Foreskin fibroblast (primary cell): ENCODE measurements at places on chromosomes 6 and 20.

DNA sequence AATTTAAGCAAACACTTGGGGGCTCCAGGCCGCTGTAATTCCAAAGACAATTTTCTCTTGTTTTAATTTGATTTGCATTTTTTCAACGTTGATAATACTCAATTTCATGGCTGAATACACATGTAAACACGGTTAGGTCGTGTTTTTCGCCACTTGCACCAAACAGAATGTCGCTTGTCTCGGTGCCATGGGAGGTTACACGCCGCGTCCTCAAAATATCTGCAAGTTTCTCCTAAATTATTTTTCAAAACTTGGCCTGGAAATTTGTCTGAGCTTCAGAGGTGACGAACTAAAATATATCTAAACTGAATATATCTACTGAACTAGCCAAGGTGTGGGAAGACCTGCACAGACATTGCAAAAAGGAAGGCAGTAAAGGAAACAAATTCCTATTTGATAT, 15.0 kb downstream of the FOXA2 start:
- no peak for DNase-seq

DNA sequence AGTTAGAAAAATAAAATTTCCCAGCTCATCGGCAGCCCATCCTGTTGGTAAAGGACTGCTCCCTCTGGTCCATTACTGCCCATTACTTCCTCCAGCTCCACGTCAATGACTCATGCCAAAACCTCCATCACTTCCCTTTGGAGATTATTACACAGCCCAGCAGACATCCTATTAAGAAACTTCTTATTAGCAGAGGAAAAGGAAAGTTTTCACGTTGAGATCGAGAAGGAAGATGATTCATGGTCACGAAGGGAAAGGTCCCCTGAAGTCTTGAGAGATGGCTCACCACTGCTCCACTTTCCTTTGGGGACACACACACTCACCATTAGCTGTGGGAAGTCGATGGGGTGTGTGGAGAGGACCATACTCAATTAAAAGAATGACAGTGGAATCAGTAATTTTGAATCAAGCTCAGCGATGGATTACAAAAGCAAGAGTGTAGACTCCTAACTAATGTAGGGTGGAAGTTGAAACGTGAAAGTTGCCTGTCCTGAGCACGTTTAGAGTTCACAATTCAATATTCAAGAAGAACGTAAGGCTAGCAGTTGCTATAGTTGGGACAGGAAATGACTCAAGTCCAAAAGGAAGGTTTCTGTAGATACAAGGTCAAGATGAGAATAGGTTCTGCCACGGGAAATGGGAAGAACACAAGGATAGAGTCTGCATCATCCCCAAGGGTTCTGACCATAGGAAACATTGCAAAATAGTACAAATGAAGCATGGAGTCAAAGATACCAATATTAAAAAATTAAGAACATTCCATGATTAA, 21.6 kb downstream of the SASH1 start:
- DNase-seq = peak; percentile 76

GRCh38 chr20:57256908-57257307, 9.5 kb downstream of the BMP7 start:
- no peak for DNase-seq

DNA sequence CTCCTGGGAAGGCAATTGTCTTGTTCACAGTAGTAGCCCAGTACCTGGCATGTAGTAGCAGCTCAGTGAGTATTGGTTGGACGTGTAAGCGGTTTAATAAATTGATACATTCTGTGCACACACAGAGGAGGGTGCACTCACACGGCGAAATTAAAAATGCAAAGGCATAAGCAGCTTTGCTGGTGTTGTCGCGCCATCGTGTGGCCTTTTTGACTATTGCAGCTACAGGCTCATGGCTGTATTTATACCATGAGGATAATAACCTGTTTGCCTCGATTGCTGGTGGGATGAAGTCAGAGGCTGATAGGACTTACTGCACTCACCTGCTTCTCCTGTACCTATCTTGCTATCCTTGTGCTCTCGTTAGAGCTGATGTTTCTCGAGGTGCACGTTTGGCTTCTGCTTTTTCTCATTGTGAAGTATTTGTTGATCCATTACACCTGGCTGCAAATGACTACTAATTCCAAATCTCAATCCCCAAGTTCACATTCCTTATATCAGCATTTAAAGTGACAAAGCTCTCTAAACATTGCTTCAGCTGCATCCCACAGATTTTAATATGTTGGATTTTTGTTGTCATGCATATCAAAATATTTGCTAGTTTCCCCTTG, 61.5 kb downstream of the TBXT start:
- peak; percentile 61 for DNase-seq

DNA sequence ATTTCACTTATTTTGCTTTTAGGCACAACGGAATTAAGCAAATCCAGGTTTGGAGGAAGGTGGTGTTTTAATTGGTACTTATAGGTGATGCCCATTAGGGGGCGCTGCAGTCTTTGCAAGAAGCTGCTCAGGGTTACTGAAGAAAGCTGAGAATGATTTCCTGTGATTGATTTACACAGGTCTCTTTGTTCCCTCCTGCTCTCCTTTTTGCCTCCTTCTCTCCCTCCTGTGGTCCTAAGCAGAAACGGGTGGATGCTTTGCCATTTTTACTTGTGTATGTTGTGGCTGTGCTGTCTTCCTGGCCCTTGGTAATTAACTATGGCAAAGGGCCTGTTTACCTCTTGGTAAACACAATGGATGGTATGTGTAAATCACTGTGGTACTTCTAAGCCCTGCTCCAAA, 97.8 kb downstream of the ANKS1A start:
- peak; percentile 90 for DNase-seq

GRCh38 chr20:21024420-21024819, 81.7 kb downstream of the LINC00237 start:
- no peak for DNase-seq

GRCh38 chr6:47360388-47360787, 50.7 kb upstream of the TNFRSF21 start:
- no peak for DNase-seq

GRCh38 chr20:17465236-17465635, 65.9 kb downstream of the BFSP1 start:
- no peak for DNase-seq

GRCh38 chr20:58407201-58407873, 18.3 kb downstream of the VAPB start:
- DNase-seq = no peak

DNA sequence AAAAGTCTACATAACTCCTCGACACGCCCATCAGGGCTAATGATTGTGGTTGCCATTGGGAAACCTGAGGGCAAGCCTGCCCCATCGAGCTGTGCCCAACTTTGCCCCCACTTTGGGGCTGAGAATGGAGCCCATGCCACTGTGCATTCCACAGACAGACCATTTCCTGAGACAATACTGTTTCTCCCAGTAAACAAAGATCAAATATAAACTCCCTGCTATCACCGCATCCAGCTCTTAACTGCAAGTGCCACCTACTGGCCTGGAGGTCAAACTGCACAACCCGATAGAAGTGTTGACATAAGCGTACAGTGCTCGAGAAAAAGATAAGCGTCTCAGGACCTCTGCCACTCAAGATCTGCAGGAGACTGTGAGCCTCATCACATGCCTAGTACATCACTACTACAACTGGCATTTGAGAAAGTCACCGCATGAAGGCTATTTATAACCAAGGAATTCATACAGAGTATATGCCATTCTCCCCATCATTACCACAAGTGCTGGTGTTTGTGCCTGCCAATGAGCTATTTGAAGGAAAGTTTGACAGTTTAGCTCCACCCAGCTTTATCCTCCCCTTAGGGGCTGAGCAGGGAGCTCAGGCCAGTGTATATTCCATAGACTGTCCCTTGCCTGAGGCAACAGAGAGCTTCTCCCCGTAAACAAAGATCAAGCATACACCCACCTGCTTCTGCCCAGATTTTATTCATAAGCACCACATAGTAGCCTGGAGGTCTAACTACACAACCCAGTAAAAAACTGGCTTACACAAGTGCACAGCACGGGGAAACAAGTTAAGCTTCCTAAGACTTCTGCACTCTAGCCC, 4.5 kb upstream of the DEFB126 start:
- DNase-seq = no peak

DNA sequence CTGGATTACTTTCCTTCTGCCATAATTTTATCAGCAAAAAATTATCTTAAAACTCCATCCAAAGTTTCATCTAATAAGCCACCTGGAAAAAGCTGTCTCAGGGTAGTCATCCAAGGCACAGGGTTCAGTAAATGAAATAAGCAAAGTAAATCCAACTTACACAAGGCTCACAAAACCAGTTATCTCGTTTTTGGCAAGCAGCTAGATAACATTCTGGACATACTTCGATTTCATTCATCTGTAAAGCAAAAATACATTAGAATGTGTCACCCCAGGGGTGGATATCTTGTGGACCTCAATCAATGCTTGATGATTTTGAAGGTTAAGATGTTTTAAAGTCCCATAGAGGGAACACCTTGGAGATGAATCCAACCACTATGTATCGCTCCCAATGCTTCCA, 73.1 kb downstream of the ZMYND8 start:
- DNase-seq = no peak

DNA sequence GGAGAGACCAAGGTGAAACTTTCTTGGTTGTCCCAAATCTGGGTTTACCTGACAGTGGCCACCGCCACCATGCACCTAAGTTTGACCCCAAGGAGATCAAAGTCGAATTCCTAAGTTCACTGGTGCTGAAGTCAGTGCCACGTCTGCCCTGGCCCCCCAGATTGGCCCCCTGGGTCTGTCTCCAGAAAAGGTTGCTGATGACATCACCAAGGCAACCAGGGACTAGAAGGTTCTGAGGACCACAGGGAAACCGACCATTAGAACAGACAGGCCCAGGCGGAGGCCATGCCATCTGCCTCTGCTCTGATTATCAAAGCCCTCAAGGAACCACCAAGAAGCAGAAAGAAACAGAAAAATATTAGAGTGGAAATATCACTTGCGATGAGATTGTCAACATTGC, 91.2 kb downstream of the DLL1 start:
- DNase-seq = no peak

GRCh38 chr6:159540152-159540551, 152.9 kb downstream of the SOD2 start:
- DNase-seq = no peak

- DNase-seq = peak; percentile 76
Observed at GRCh38 chr6:47134476-47135189, 92.5 kb upstream of the ADGRF1 start.

GRCh38 chr20:3553663-3554062, 82.8 kb downstream of the ATRN start:
- no peak for DNase-seq

- DNase-seq = peak; percentile 57
Observed at GRCh38 chr6:13368731-13369115, 40.4 kb upstream of the TBC1D7 start.

GRCh38 chr6:85127696-85128243, 322.1 kb upstream of the NT5E start:
- DNase-seq = peak; percentile 43

- DNase-seq = no peak
Observed at GRCh38 chr6:2108700-2109306, 136.6 kb downstream of the GMDS start.

GRCh38 chr6:123215211-123215610, 219.2 kb downstream of the CLVS2 start:
- no peak for DNase-seq

- no peak for DNase-seq
Observed at GRCh38 chr6:111550195-111550594, 55.5 kb downstream of the TRAF3IP2 start.

DNA sequence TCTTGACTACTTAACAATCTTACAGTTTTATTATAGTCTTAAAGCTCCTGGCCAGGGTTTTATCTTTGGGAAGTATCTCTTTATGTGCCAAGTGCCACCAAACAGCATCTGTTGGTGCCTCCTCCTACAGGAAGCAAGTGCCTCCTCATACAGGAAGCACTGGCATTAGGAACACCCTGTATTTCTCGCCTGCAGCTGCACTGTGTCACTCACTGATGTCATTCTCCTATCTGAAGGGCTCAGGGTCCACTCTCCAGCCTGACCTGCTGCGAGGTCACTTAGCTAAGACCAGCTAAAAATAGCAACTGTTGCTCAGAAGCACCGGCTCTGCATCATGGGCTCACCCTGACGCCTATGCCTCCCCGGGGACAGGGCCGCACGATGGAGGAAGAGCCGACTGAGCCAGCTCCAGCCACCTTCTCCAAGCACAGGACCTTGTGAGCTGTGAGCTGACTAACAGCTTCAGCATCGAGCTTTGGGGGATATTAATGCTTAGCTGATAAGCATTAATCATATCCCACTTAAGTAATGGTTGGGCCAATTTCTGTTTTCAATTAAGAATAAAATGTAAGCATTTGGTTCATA, 66.3 kb upstream of the CD93 start:
- DNase-seq = peak; percentile 94

GRCh38 chr6:7165002-7165889, 57.5 kb downstream of the RREB1 start:
- DNase-seq = no peak

DNA sequence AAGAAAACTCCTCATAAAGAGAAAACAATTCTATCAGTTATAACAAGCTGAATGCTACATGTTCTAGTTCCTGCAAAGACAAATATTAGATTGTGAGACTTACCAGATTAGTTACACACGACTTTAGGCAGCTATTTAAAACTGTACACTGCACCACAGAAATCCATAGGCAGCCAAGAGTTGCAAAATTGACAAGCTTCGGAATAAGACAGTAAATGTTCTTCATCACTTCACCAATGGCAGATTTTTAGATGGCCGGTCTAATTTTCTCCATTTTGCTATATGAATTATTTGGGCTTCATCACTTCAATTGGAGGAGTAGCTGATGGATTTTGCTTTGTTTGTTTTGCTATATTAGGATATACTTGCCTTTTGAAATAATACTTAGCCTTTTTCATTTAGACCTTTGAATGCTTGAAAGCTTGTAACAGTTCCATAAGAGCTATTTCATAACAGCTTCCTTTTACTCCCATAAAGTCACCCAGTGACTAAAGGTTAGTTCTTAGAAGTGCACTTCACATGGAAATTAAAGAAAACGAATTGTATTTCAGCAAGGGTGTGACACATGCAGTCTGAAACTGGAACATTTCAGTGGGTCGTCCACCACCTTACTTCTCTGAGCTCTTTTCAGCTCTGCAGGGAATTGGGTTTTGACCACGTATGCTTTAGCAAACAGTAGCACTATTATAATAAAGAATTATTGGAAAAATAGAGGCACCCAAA, at the start of gene ROS1:
TSS of gene ROS1 (minus strand) at position 512 of the 723 bp plus-strand sequence. CDS start at position 226, 286 bp downstream.
- no peak for DNase-seq
